Fibroblast of villous mesenchyme (primary cell): ENCODE measurements at places on chromosomes 7 and 10.
A peak's percentile ranks its signal among the peaks of the same experiment; 100 is the strongest.

- DNase-seq = no peak
Measured at GRCh38 chr7:111029141-111029572, 61.8 kb upstream of the LRRN3 start.

DNA sequence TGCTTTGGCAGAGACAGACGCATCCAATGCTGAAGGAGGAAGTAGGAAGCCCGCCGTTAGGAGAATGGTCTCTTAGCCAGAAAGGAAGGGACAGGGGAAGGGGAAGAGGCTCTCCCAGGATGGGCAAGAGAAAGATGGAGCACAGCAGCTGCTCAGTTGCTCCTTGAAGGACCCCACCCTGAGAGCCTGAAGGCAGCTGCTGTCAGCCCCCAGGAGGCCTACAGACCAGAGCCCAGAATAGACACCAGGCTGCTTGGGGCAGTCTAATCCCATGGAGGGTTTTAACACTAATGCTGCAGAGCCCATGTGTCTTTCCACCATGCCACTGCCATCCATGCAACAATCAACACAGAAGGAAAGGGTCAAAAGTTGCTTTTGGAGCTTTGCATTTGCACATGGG is 3.5 kb upstream of the C7orf33 start:
- no peak for DNase-seq

DNA sequence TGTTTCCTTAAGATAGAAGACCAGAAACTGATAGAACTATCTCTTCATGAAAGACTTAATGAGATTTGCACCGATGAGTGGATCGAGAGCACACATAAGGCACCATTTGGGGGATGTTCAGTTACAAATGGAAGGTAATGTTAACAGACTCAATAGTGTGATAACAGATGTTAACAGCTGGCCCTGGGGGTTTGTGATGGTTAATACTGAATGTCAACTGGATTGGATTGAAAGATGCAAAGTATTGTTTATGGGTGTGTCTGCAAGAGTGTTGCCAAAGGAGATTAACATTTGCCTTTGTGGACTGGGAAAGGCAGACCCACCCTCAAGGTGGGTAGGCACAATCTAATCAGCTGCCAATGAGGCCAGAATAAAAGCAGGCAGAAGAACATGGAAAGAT is 130.5 kb upstream of the DGKB start:
- no peak for DNase-seq

DNA sequence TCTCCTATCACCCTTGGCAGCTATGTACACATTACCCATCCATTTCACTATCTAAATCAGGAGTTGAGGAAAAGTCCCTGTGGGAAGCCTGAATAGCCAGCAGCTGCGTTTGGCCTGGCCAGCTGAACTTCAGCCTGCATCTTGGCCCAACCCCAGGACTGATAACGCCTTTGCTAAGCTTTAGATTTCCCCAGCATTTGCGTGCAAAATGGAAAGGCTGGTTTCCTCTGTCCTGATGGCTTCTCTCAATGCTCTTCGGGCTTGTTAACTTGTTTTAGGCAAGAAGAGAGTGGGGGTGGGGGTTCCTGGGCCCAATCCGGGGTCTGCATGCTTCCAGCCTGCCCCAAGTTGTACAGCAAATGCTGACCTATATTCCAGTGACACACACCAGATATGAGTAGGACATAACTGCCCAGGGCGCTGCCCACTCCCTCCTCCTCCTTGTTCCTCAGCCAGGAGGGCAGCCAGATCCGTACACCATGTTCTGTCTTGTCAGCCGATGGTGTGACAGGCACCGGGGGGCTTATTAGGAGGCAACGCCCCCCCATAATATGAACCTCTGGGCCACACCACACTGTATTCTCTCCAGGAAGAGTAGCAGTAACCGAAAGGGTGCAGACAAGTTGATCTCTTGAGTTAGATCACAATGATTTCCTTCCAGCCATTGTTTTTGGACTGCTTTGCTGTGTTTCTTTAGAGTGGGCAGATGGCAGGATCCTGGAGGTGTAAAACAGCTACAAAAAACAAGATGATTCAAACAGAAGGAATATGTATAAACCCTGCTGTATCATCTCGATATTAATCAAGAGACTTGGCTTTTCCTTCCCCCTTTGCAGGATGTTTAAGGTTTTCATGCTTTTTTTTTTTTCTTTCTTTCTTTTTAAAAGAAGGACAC is 339.0 kb downstream of the RNLS start:
- DNase-seq = peak; percentile 94

- DNase-seq = no peak
Measured at GRCh38 chr10:131979336-131979735, 2.4 kb downstream of the BNIP3 start.

GRCh38 chr10:113175756-113176651 is 226.0 kb downstream of the TCF7L2 start:
- no peak for DNase-seq

DNA sequence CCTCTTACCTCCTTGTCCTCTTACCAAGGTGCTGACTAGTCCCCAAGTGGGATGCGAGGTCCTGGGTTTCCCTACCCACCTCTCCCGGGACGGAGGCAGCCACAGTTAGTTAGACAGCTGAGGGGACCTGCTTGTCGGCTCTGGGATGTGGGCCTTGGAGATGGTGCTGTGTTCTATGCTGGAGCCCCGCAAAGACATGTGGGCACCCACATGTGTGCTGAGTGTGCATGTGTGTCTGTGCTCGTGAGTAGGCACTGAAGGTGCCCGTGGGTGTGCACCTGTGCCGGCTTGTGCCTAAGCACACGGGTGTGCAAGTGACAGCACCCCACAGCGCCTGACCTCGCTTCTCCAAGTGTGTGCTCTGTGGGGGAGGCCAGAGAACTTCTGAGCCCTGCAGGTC is 62.2 kb downstream of the NEURL1 start:
- DNase-seq = no peak

DNA sequence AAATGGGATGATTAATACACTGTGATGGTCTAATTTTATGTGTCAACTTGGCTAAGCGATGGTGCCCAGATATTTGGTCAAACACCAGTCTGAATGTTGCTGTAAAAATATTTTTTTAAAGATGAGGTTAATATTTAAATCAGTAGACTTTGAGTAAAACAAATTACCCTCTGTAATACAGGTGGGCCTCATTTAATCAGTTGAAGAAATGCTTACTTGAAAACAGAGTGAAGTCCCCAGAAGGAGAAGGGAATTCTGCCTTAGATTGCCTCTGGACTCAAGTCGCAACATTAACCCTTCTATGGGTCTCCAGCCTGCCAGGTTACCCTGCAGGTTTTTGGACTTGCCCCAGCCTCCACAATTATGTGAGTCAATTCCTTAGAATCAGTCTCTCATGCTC is 49.8 kb upstream of the AGK start:
- DNase-seq = no peak

DNA sequence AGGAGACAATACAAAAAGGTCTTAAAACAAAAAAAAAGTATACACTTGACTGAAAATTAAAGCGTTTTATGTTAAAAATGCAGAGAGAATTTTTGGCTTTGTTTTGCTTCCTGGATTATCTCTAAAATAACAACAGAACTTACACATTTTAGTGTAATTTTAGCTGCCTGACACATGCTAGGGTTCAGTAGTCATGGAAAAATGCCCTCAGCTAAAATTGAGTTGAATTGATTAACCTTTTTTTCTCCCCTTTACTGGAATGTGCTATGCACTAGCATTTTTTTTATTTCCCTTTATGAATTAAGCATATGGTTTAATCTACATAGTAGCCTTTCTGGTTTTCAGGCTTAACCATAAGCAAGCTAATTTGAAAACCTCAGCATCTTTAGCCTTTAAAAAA is 89.9 kb downstream of the ZNF277 start:
- no peak for DNase-seq

GRCh38 chr7:140049339-140050024 is 13.3 kb downstream of the PARP12 start:
- no peak for DNase-seq

GRCh38 chr7:63925626-63926460 is 72.8 kb upstream of the ZNF722 start:
- no peak for DNase-seq

DNA sequence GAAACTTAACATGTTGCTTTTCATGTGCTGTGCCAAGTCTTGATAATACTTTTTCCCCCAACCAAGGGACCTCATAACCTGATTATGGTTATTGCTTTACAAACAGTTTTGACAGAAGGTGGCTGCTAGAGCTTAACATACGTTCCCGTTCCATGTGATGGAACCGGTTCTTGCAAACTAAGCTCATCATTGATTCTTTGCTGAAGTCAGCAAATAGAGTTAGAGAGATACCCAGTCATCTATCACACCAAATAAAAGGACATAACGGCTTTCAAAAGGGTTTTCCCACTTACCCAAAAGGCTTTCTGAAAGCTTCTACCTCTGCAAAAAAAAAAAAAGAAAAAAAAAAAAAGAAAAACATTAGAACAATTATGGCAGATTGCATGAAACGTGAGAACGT is 230.3 kb upstream of the MDFIC start:
- DNase-seq = no peak

GRCh38 chr7:128737867-128738385 is 1.2 kb upstream of the CALU start:
- DNase-seq = peak; percentile 84

GRCh38 chr10:124299696-124300095 is 119.0 kb downstream of the OAT start:
- DNase-seq = no peak

DNA sequence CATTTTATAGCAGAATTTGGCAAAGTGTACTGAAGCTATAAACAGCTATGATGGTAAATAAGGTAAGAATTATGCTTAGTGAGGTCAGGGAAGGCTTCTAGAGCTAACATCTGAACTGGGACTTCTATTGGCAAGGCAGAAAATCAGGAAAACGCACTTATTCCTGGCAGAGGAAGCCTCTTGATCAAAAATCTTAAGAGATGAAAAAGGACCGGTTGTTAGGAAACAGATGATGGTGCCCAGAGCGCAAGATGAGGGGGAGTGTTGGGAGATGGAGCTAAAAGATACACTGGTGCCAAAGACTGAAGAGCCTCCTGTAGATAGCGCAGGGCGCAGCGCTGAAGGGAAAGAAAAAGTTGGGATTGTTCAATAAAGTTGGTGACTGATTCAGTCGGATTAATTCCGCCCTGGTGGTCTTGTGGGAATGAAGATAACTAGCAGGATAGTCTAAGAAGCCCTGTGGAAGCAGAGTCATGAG is 550 bp upstream of the CALU start:
- DNase-seq = no peak

GRCh38 chr10:128884033-128884425 is 583.0 kb upstream of the MGMT start:
- no peak for DNase-seq

- no peak for DNase-seq
Measured at GRCh38 chr10:80968903-80969302, 431.2 kb downstream of the SH2D4B start.

- no peak for DNase-seq
Measured at GRCh38 chr10:117617086-117617485, 74.5 kb downstream of the EMX2 start.

GRCh38 chr7:43764807-43765491 is 6.5 kb downstream of the BLVRA start:
- DNase-seq = peak; percentile 67

- DNase-seq = no peak
Measured at GRCh38 chr10:6593241-6593671, 13.2 kb upstream of the PRKCQ start.

- DNase-seq = peak; percentile 42
Measured at GRCh38 chr10:117537436-117537903, 5.1 kb upstream of the EMX2 start.

DNA sequence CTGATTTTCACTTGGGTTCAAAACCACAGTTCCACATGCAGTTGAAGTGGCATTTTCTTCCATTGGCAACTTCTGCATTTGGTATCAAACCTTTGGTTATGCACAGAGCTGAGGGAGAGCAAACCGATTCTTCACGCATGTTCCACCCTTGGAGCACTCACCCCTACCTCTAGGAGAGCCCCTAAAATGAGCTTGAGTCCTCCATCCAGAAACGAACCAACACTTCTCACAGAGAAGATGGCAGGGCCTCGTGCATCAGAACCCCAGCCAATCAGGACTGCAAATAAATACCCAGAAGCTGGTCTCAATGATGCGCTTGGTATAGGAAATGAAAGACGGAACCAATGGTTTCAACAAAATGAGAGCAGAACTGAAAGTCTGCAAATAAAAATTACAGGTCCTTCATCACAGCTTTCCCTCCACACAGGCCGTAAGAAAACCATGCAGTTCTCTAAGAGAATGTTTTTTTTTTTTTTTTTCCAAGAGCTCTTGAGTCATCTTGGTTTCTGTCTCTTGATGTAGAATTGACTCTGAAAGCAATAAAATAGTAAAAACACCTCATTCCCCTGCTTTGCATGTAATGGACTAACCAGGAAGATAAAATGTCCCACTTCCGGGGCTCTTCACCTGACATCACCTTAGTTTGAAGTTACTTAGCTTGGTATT is 23.9 kb downstream of the KLF6 start:
- DNase-seq = no peak
